ENCODE measurements at places on chromosomes 5 and 9.

DNA sequence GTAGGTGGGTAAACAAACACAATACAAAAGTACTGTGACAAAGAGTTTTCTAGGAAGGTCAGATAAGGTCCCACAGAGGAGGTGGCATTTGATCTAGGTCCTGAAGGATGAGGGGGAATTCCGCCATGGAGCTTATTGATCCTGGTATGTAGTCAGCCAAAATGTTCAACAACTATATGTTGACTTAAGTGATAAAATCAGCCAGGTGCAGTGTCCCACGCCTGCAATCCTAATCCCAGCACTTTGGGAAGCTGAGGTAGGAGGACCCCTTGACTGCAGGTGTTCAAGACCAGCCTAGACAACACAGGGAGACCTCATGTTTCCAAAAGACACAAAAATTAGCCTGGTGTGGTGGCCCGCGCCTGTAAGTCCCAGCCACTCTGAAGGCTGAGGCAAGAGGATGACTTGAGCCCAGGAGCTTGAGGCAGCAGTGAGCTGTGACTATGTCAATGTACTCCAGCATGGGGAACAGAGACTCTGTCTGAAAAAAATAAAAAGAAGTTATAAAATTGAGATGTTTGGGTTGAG lies 46.4 kb upstream of the PLIN2 start:
- DNase-seq, result no peak

- DNase-seq, result no peak
Measured at GRCh38 chr9:98708103-98708932, 417 bp downstream of the GABBR2 start.

- no peak for DNase-seq
Measured at GRCh38 chr9:128765499-128765898, 6.2 kb downstream of the ZER1 start.

GRCh38 chr9:132575005-132575609 lies 7.3 kb upstream of the BARHL1 start:
- DNase-seq, result peak; percentile 56

DNA sequence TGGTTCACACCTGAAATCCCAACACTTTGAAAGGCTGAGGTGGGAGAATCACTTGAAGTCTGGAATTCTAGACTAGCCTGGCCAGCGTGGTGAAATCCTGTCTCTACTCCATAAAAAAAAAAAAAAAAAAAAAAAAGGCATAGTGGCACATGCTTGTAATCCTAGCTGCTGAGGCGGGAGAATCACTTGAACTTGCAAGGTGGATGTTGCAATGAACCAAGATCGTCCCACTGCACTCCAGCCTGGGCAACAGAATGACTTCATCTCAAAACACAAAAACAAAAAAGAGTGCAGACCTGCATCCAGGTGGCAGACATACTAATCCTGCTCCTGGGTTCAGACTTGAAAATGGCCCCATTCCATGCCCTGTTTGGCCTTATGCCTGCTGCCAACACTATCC lies 21.8 kb upstream of the ADAMTS19 start:
- DNase-seq, result no peak

DNA sequence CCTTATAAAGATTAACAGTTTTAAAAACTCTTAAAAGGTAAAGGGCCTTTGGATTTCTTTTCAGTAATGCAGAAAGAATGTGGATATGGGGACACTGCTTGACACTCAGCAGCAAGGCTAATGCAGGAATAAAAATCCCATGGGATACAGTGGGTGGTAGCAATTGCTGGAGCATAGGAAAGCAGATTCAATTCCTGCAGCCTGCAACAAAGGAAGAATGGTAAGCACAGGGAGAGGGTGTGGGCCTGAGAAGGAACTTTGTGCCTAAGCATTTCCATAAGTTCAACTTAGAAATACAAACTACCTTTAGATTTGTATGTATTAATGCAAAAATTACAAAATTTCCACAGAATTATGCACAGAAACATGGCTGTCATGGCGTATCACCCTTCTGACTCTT lies 65.8 kb upstream of the CDK5RAP2 start:
- no peak for DNase-seq

Measured in LHCN-M2 (cell line).